ENCODE measurements at places on chromosomes 5 and 9.
A peak's percentile ranks its signal among the peaks of the same experiment; 100 is the strongest.

GRCh38 chr9:81445331-81445921, 243.9 kb downstream of the TLE1 start:
- DNase-seq = no peak

DNA sequence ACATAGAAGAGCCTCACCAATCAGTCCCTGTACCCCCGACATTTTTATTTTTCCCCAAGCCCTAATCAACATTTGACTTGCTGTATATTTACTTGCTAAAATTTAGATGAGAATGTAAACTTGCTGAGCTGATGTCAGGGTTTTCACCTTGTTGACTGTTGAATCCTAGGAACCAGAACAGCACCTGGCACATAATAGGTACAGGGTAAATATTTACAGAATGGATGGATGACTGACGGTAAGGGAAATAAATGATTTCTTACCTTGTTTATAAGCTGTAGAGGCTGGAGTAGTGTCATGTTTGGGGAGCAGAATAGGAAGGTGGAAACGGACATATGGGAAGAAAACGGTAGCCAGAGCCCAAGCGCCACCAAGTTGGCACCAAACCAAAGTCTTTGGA, 107.0 kb upstream of the NUDT12 start:
- no peak for DNase-seq

GRCh38 chr5:159240301-159240870, 22.7 kb upstream of the UBLCP1 start:
- DNase-seq = peak; percentile 21

GRCh38 chr5:139038613-139039305, 159.4 kb downstream of the SIL1 start:
- DNase-seq = no peak

- DNase-seq = no peak
Measured at GRCh38 chr9:90343991-90344390, 298.6 kb downstream of the DIRAS2 start.

- DNase-seq = peak; percentile 11
Measured at GRCh38 chr5:78367318-78367991, 7.0 kb downstream of the SCAMP1 start.

DNA sequence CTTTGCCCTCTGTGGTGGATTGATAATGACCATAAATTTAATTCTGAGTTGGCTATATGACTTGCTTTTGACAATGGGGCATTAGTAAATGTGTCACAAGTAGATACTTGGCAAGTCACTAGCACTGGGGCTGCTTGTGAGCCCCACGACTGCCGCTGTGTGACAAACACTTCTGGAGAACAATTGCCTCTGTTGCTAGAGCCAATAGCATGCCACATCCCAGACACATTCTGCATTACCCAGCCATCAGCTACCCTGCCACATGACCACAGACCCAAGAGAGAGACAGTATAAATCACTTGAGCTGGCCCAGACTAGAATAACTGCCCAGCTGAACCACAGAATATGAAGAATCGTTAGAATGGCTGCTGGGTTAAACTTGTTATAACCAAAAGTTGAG, 753.2 kb upstream of the DMAC1 start:
- DNase-seq = no peak

GRCh38 chr5:61614606-61615005, 282.5 kb downstream of the ZSWIM6 start:
- no peak for DNase-seq

DNA sequence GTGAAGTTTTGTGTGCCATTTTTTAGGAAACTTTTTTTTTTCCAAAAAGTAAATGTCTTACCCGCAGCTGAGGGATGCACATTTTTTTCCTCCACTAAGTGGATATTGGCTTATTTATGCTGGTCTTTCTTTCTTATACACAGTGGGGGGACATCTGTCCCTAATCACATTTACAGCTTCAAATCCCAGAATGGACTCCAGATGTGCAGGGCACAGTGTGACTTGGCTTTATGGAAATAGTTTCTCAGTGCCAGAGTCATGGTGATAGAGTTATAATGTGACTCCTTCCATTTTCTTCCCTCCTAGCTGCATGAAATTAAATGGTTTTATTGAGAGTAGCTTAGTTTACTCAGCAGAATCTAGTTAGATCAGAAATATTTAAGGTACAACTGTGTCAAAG, 66.5 kb downstream of the SV2C start:
- no peak for DNase-seq

- DNase-seq = no peak
Measured at GRCh38 chr9:18829873-18830272, 203.1 kb downstream of the SAXO1 start.

DNA sequence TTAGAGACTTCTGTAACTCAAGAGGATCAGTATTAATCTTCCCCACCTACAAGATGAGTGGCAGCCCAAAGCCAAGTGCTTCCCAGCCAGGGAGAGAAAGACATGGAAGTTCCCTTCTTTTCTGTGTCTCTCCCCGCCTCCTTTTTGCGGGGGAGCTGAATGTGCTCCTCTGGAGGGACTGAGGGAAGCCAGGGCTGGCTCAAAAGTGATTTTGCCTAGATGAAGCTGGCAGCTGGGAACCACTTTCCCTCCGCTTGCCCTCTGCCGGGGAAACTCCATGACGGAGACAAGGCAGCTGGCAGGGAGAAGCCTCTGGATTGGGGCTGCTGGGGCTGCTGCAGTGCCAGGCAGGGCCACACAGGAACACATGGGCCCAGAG, 24.4 kb downstream of the EGR1 start:
- DNase-seq = no peak

- DNase-seq = peak; percentile 16
Measured at GRCh38 chr5:157267025-157267424, 1.1 kb downstream of the CYFIP2 start.

GRCh38 chr5:34608859-34609648, 47.1 kb upstream of the RAI14 start:
- DNase-seq = peak; percentile 61

GRCh38 chr5:124745928-124746915, at the start of gene ZNF608:
ZNF608 (minus strand) TSS chr5:124746639; CDS start chr5:124744989, 1,650 bp downstream.
- DNase-seq = no peak

DNA sequence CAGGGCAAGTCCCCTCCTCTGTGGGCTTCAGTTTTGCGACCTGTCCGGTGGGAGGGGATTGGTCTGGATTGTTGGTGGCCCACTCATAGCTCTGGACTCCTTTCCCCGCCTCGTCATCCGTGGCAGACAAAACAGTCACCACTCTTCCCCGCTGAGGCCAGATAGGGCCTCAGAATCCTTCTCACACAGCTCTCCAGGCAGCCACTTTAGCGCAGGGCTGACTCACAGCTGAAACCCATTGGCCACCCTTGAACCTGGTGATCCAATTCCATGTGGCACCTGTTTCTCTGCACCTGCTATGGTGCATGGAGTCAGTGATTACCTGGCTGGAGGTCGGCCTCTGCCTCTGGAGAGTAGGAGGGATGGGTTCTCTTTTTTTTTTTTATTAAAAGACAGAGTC, 15.8 kb upstream of the CACFD1 start:
- DNase-seq = no peak

All from large intestine (tissue), 12 donors.